ENCODE measurements at places on chromosomes 6 and 20. TPM values are rescaled to one million over a fixed set of nuclear protein-coding genes. Genes with fewer than 3 reads are reported as not detected.

Gene PRKN
- 8.3 TPM for total RNA-seq

Gene MLN
- not detected for total RNA-seq

Gene MLIP
- not detected for total RNA-seq

Gene ESR1
- total RNA-seq: 3.9 TPM

Gene SALL4
- total RNA-seq: 0.32 TPM

Data from T-helper 17 cell (primary cell).